ENCODE measurements at places on chromosomes 2 and 18.

GRCh38 chr2:180184506-180184905, 177.4 kb upstream of the CWC22 start:
- DNase-seq, result no peak

DNA sequence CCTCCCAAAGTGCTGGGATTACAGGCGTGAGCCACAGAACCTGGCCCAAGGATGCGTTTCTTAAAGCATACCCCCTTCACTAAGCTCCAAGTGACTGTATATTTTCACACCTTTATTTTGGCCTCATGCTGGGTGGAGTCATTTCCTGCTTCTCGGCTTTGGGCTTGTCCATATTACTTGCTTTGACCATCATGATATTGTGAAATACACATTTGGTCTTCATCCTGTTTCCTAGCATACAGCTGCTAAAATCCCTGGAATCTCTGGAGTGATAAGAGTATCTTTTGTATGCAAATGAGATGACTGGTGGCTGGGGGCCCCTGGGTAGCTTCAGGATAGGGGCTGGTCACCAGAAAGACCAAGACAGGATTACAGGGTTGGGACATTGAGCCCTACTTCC, 17.6 kb upstream of the COLEC12 start:
- no peak for DNase-seq

- no peak for DNase-seq
Observed at GRCh38 chr2:34547340-34547739, 948.2 kb upstream of the FAM98A start.

- DNase-seq, result no peak
Observed at GRCh38 chr2:66389651-66390131, 45.2 kb upstream of the MEIS1 start.

- DNase-seq, result no peak
Observed at GRCh38 chr2:132478461-132479105, 62.0 kb downstream of the GPR39 start.

GRCh38 chr2:105744909-105745853, at the start of gene NCK2:
TSS of gene NCK2 (plus strand) at chr2:105744912. CDS start at chr2:105855064, 110,152 bp downstream.
- peak; percentile 23 for DNase-seq

DNA sequence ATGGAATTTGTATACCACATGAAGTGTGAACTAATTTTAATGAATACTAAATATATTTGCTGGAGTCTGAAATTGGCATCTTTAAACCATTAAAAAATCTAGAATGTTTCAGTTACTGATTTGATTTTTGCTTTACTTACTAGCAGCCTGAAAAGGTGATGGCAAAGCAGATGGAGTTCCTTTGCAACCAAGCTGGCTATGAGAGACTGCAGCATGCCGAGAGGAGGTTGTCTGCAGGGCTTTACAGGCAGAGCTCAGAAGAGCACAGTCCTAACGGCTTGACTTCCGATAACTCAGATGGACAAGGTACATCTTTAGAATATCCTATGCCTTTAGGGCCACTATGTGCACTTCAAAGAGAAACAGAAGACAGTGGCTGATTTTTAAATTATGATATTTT, 36.5 kb downstream of the NAB1 start:
- no peak for DNase-seq

- no peak for DNase-seq
Observed at GRCh38 chr2:84217456-84217855, 241.6 kb downstream of the SUCLG1 start.

- no peak for DNase-seq
Observed at GRCh38 chr18:56672391-56672790, 21.2 kb downstream of the WDR7 start.

DNA sequence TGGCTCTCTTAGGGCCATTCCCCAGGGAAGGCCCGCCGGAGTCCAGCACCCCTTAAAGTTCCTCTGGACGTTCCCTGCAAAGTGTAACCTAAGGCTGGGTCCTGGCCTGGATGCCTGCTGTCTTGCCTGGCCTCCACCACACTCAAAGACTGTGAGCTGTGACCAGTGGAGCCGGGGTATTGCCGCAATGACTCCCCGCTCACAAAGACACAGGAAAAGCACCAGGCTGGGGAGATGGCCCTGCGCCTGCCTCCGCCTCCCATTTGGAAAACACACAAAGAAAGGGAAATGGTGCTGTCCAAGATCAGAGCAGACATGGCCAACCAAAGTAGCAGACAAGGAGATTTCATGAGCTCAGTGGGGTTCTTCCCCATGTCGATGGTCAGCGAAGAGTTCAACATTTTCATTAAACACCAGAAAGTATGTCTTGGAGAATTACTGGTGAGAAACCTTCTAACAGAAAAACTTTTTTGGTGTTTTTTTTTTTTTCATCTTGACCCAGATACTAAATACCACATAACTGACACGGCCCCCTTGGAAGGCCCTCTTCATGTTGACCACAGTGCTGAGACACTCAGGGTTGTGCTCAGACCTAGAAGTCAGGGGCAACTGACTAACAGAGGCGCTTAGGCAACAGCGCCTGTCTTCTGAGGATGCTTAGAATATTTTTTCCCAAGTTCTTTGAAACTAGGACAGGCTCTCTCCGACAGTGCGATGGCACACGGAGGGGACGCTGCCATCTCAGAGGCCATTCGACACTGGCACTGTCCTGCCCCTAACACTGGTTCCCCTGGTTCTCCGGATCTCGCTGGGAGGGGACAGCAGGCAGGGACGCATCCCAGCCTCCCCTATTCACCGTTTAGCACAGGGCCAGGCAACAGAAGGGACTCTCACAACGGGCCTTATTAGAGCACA, 226.4 kb upstream of the ID2 start:
- DNase-seq, result peak; percentile 24

DNA sequence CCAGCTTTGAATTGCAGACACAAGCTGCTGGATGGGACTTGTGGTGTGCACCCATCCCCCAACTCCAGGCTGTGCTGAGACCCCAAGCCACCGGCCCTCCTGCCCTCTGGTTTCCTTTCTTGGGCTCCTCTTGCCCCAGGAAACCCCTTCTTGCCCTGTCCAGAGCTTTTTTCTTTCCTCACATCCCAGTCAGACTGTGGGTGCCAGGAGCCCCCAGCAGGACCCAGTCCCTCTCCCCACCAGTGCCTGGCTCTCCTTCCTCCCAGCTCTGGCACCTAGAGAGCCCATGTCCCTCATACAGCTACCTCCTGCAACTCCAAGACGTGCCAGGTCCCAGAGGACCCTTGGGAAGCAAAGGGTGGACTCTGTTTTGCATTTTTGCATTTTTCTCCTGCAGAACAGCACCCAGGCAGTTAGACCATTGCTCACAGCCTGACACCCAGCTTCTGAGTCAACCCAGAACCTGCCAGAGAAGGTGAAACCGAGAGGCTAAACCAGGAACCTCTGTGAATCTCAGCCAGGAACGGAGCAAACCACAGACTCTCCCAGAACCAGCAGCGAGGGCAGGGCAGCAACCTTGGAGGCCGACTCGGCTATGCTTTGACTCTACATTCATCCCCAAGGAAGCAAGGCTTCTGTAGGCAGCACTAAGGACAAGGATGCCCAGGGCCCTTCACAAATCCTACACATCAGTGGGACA, 221.1 kb downstream of the ANAPC1 start:
- DNase-seq, result no peak

GRCh38 chr2:95390272-95390880, 12.1 kb upstream of the FAHD2A start:
- DNase-seq, result no peak

DNA sequence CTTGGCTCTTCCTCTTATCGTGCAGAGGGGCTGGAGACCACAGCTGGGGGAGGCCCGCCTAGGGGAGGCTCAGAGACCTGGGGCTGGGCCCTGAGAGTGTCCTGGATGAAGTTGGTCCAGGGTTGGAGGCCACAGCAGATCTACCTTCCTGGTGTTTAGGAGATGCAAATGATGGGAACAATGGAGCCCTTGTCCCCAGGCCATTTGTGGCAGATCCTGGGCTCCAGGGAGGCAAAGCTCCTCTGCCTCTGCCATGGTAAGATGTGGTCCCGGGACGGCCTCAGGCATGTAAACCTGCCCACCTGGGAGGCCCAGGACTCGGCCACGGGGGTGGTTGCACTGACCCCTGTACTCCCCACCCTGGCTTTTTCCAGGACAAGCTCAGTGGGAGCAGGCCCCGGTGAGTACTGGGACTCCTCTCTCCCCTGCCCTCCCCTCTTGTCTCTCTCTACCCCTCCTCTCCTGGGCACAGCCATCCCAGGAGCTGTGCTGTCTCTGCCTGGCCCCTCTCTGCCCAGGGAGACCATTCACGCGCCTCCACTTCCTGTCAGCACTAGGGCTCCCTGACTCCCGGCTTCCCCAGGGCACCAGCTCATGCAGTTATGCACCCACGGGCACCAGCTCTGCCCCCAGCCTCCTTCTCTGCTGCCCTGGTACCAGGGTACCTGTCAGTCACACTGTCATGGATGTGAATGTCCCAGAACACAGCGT, 10.9 kb downstream of the SH2D6 start:
- no peak for DNase-seq

GRCh38 chr2:241858206-241859016, at the start of gene PDCD1:
TSS of gene PDCD1 (minus strand) at chr2:241858894. CDS start at chr2:241858838, 56 bp downstream.
- DNase-seq, result peak; percentile 55

- no peak for DNase-seq
Observed at GRCh38 chr18:44682201-44682870, 1.6 kb downstream of the SETBP1 start.

GRCh38 chr2:75716406-75716805, 5.7 kb upstream of the GCFC2 start:
- DNase-seq, result no peak

DNA sequence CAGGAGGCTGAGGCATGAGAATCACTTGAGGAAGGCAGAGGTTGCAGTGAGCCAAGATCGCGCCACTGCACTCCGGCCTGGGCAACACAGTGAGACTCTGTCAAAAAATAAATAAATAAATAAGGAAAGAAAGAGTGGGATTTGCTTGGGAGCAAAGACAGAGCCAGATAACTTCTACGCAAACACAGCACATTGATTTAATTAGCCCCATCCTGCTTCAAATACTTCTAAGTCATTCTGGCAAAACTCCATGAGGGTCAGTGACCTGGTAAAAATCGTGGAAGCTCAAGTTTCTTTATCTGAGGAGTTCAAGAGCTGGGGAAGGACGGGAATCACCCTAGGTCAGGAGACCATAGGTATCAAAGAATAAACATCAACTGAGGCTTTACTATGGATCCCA, 70.6 kb upstream of the TCF7L1 start:
- no peak for DNase-seq

GRCh38 chr18:24368749-24369148, 28.9 kb downstream of the OSBPL1A start:
- peak; percentile 1 for DNase-seq

- DNase-seq, result no peak
Observed at GRCh38 chr2:67895227-67895941, 167.4 kb downstream of the C1D start.

DNA sequence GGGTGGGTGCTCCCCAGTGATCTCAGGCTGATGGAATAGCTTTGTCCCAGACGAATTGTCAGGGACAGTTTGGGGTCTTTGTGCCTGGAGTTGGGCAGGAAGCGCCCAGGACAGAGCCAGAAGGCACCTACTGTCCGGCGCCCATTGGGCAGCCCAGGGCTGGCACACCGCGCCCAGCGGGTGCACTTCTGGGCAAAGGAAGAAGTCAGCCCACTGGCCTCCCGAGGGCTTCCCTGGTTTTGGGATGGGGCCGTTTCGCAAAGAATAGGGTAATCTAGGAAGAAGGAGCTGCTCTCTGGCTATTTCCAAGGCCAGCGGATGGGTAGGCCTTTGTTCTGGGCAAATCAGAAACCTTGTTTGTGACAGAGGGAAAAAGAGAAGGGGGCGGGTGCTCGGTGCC, 3.5 kb upstream of the SIX2 start:
- DNase-seq, result no peak

DNA sequence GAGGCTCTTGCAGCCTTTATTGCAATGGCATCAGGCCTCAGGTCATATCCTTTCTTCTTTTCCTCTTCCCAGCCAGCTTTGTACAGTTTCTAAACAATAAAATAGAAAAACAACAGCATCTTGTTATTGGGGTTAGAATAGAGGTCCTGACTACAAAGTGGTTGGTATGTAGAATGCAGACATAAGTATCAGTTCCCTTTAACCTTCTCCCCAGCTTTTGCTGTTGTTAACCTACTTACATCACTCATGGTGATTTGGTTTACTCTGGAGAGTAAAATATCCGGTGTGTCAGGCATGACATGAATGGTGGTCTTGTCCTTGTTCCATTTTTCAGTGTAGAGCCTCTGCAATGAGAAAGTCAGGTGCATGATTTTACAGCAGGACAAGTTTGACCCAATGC, 69.8 kb downstream of the NEB start:
- DNase-seq, result no peak

GRCh38 chr2:73896362-73897239, 3.8 kb downstream of the ACTG2 start:
- no peak for DNase-seq

- no peak for DNase-seq
Observed at GRCh38 chr2:15579641-15580040, 12.0 kb upstream of the DDX1 start.

DNA sequence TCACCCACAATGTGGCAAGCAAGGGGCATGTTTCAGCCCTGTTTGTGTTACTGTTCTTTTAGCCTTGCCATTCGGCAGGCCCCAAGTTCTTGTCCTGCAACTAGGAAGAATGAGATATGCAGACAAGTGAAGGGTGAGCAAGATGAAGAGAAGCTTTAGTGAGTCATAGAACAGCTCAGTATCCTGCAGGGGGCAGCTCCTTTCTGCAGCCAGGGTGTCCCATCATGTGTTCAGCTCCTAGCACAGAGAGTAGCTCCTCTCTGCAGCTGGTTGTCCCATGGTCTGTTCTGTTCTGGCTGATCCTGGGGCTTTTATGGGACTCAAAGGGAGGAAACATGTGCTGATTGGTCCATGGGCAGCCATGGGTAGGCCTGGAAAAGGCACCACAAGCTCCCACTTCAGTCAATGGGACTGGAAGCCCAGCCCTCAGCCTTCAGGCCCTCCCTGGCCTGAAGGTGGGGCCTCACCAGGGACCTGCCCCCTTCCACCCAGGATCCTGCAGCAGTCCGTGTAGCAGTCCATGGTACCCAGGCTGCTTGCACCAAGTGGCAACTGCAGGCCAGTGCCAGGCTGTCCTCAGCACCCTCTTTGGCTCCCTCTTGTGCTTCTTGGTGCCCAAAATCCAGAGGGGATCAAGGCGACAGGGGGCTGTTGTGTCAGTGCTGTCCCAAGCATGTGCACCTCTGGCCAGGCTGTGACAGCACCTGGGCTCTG, 326.4 kb downstream of the NR4A2 start:
- no peak for DNase-seq

- DNase-seq, result no peak
Observed at GRCh38 chr18:34122724-34123334, 101.9 kb downstream of the NOL4 start.

DNA sequence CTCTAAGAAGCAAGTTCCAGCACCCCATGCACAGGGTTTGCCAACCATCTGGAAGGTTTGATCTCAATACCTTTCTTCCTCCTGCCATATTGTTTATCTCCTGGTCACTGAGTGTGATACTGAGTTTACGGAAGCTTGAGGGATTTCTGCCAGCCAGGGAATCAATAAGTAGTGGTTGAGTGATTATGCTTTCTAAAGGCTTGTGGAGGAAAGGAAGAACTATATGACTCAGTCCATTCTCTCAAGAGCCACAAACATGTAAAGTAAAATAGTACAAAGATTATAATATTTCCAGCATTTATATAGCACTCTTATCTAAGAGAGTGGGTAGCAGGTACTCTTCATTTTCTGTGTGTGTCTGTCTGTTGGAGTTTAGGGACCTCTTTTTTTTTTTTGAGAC, 49.2 kb downstream of the SLC4A3 start:
- no peak for DNase-seq

- DNase-seq, result no peak
Observed at GRCh38 chr2:205361272-205361671, 321.0 kb upstream of the NRP2 start.

Measured in CD4-positive, alpha-beta memory T cell (primary cell).